ENCODE measurements at places on chromosomes 5 and 9. TPM values are rescaled to one million over a fixed set of nuclear protein-coding genes. Genes with fewer than 3 reads are reported as not detected.

DNA sequence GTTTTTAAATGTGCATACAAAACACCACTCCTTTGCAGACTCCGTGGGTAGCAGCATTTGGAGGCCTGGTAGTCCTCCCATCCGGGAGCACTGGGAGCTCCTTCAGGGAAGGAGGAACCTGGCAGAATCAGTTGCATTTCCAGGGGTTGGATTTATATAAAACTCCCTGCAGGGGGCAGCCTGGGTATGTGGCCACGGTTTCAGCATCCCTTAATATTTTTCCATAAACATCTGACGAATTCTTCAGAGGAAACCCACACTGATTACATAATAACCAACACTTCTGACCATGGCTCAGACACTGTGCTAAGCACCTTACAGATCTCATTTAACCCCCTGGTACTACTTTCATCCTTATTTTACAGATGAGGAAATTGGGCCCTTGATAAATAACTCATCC lies 6.1 kb upstream of the AFAP1L1 start:
- H3K27me3 ChIP-seq, result no peaks in the 10 kb centered on the region
- DNase-seq, result no peak
- H3K36me3 ChIP-seq, result no peaks in the 10 kb centered on the region

DNA sequence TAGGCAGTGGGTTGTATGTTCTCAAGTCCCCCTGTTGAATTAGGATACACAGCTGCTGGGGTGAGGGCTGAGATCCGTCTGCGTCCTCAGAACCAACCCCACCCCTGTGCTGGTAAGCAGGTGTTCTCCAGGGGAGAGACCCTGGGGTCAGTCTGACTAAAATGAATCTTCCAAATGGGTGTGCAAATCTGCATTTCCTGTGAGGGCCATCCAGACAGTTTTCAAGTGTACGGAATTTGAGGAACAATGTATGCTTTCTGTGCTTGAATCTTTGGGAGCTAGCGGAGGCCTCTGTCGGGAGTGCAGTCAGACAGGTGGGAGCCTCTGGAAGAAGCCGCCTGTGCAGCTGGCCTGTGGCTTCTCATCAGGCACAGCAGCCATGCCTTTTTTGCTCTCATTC lies 122.9 kb downstream of the MACROH2A1 start:
- H3K27me3 ChIP-seq, result no peaks in the 10 kb centered on the region
- no peaks in the 10 kb centered on the region for H3K36me3 ChIP-seq
- H3K4me1 ChIP-seq, result no peaks in the 10 kb centered on the region
- DNase-seq, result no peak
- no peak overlapping the region for H3K4me3 ChIP-seq
- H3K27ac ChIP-seq, result no peak overlapping the region

DNA sequence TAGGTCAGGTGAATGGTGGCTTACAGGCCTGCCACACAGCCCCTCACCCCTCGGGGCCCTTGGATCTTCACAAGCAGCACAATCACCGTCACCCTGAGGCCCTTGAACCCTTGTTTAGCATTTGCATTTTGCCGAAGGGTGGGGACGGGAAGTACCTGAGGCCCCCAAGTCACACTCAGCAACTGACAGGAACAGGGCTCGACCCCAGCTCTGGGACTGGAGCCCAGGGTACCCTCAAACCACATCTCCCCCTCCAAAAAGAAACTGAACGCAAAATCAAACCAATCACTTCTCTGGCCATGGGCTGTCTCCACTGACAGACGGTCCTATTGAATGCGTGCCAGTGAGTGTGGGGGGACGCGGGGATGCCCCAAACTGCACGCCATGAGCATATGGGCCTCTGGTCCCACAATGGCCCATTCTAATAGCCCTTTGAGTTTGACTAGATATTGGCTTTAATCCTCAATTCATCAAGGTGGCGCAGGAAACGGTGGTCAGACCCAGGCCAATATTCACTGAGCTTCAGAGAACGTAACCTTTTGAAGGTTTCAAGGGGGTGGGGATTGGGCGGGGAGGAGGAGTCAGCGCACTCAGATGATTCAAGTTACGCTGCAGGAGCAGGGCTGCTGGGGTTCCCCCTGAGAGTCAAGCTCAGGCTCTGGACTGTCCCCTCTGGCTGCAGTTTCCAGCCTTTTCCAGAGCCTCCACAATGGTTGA lies 176.0 kb downstream of the DAB2IP start:
- no peak for DNase-seq
- H3K36me3 ChIP-seq, result no peaks in the 10 kb centered on the region
- no peaks in the 10 kb centered on the region for H3K27me3 ChIP-seq
- H3K27ac ChIP-seq, result no peak overlapping the region
- no peaks in the 10 kb centered on the region for H3K4me1 ChIP-seq

The PAPPA gene
- total RNA-seq, result 2.0 TPM

GRCh38 chr9:124514125-124514524 lies 6.9 kb upstream of the NR5A1 start:
- no peaks in the 10 kb centered on the region for H3K36me3 ChIP-seq
- no peak overlapping the region for H3K4me3 ChIP-seq
- no peak for DNase-seq
- peaks cover 5% of the 10 kb centered on the region for H3K4me1 ChIP-seq
- no peak overlapping the region for H3K27ac ChIP-seq

The GABRA1 gene
- not detected for total RNA-seq

DNA sequence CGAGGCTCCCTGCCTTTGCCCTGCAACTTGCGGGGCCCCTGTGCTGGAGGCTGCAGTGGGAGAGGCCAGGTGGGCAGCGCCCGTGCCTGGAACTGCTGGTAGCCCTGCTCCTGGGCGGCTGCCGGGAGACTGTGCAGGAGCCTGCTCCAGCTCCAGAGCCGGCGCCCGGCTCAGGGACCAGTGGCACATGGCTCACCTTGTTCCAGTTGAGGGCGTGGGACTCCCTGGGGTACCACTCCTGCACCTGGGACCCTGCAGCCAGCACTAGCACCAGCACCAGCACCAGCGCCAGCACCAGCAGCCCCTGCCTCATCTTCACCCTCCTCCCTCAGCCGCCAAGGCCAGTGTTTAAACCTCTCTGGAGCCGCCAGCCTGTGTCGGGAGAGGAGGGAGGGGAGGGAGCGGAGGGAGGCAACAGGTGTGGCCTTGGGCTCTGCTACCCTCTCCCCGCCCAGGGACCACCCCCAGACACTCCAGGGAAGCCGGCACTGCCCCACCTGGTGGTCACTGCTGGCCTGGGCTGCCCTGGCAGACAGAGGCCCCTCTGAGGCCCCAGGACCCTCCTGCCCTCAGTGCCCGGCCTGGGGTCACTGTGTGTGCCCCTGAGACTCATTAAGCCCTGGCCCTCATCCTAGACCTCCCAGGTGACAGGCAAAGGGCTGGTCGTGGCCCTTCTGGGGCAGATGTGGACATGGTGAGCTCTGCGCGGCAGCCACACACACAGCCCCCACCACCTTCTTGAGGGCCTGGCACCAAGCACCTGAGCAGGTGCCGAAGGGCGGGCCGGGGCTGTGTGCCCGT lies at the start of gene LCN10:
TSS of gene LCN10 (minus strand) at position 350 of the 801 bp plus-strand sequence. CDS start at position 313, 37 bp downstream.
- no peak within 1 kb of the TSS for H3K27ac ChIP-seq
- DNase-seq, result peak; percentile 65
- peaks cover 30% of the 10 kb centered on the region for H3K4me1 ChIP-seq
- H3K27me3 ChIP-seq, result no peaks in the 10 kb centered on the region
- no peak within 1 kb of the TSS for H3K4me3 ChIP-seq

The AQP7 gene
- 4.2 TPM for total RNA-seq

The FAM221B gene
- not detected for total RNA-seq

The ANKRD55 gene
- not detected for total RNA-seq

The ZNF454 gene
- 4.2 TPM for total RNA-seq

The TRAPPC13 gene
- total RNA-seq, result 10.9 TPM

DNA sequence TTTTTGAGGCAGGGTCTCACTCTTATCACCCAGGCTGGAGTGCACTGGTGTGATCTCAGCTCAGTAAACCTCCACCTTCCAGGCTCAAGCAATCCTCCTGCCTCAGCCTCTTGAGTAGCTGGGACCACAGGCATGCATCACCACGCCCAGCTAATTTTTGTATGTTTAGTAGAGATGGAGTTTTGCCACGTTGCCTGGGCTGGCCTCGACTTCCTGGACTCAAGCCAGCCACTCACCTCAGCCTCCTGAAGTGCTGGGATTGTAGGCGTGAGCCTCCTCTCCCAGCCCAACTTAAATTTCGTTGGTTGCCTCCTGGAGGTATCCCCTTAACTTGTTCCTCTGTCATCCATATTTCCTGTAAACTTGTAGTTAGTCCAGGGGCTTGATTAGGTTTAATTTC lies 47.2 kb downstream of the RAB24 start:
- DNase-seq, result peak; percentile 27
- no peaks in the 10 kb centered on the region for H3K4me1 ChIP-seq
- no peaks in the 10 kb centered on the region for H3K27me3 ChIP-seq
- H3K36me3 ChIP-seq, result peaks cover 21% of the 10 kb centered on the region
- no peak overlapping the region for H3K27ac ChIP-seq
- no peak overlapping the region for H3K4me3 ChIP-seq

DNA sequence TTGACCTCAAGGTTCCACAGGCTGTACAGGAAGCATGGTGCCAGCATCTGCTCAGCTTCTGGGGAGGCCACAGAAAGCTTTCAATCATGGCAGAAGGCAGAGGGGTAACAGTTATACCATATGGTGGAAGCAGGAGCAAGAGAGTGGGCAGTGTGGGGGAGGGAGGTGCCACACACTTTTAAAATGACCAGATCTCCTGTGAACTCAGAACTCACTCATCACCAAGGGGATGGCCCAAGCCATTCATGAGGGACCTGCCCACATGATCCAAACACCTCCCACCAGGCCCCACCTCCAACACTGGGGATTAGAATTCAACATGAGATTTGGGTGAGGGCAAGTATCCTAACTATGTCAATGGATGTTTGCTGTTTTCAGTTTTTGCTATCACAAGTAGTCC lies 16.2 kb downstream of the CYFIP2 start:
- no peaks in the 10 kb centered on the region for H3K4me1 ChIP-seq
- no peak for DNase-seq
- no peak overlapping the region for H3K27ac ChIP-seq
- H3K36me3 ChIP-seq, result no peaks in the 10 kb centered on the region
- H3K27me3 ChIP-seq, result no peaks in the 10 kb centered on the region

GRCh38 chr5:132183723-132184122 lies 43.9 kb downstream of the P4HA2 start:
- no peaks in the 10 kb centered on the region for H3K36me3 ChIP-seq
- H3K4me1 ChIP-seq, result peaks cover 5% of the 10 kb centered on the region
- no peak overlapping the region for H3K4me3 ChIP-seq

DNA sequence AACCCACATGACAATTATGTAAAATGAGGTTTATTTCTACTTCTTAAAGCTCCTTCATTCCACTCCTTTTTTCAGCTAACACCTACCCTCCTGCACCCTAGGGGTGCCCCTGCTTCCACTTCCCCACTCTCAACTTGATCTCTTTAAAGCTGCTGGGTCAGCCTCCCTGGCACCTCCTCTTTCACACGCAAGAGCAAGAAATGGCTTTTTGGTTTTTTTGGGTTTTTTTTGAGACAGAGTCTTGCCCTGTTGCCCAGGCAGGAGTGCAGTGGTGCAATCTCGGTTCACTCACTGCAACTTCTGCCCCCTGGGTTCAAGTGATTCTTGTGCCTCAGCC lies 64.4 kb downstream of the SUSD1 start:
- H3K36me3 ChIP-seq, result no peaks in the 10 kb centered on the region
- H3K4me1 ChIP-seq, result no peaks in the 10 kb centered on the region
- no peaks in the 10 kb centered on the region for H3K27me3 ChIP-seq

- H3K36me3 ChIP-seq, result no peaks in the 10 kb centered on the region
- no peak overlapping the region for H3K4me3 ChIP-seq
- no peak for DNase-seq
Observed at GRCh38 chr9:87834357-87834756, 48.3 kb upstream of the SPATA31E1 start.

Measured in body of pancreas (tissue), 4 donors.